ENCODE measurements at places on chromosomes 12 and 14.

DNA sequence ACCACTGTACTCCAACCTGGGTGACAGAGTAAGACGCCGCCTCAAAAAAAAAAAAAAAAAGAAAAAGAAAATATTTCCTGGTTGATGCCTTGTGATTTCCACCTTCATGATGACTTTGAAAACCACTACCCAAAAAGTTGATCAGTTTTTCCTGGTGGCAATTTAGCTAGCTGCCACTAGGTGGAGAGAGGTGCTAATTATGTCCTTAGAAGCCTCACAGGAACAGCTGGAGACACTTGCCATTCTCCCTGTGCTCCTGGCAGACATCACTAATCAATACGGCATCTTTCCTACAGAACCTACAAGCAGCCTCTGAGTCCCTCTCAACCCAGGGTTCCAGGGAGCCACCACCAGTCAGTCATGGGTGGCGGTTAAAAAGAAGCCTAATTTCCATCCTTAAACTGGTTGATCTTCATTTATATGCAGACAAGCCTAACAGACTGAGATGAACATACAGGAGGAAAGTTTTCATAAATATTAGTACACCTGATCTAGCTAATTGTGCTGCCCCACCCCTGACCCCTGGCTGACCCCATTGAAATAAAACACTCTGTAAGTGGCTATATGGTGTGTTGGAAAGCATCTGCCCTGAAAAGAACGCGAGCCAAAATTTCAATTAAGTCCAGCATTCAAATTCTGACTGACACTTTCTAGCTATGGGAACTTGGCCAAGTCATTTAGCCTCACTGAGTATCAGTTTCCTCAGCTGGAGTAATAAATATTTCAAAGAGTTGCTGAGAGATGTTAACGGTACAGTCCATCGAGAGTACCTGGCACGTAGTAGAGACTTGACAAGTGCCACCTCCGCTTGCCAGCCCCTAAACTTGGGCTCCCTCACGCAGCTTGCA lies 6.2 kb upstream of the OAS1 start:
- DNase-seq: peak; percentile 65

DNA sequence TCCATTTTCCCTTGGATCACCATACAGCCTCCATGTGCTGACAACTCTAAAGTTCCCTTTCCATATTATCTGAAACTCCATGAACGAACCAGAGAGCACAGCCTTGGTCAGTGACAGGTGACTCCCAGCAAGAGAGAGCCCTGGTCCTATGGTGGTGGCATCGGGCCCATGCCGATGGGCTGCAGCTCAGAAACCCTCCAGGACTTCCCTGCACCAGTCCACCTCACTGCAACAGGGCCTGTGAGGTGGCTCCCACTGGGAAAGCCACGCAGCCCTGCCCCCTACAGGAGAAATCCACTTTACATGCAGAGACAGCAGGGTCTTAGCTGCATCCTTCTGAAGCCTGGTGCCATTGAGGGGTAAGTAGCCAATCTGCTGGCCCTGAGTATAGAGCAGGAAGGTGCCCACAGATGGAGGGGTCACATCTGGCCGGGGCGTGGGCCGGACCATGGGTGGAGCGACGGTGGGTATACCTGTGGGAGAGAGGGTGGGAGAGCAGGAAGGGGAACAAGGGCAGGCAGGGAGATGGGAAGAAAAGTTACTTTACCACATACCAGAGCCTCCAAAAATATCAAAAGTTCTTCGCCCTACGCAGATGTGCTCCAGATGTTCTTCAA lies 24.7 kb downstream of the RTRAF start:
- peak; percentile 39 for DNase-seq

GRCh38 chr12:40834321-40834720 lies 142.1 kb downstream of the CNTN1 start:
- DNase-seq: no peak

DNA sequence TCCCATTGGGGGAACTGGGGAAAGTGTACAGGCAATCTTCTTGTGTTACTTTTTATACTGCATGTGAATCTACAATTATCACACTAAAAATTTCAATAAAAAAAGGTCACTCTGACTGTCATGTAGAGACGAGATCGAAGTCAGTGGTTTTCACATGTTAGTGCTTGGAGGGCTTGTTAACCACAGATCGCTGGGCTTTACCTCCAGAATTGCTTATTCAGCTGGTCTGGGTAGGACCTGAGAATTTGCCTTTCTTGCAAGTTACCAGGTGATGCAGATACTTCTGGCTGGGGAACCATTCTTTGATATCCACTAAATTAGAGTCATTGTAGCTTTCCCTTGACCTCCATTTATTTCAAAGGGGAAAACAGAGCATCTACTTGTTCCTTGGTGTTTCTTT lies 62.8 kb upstream of the SLC38A4 start:
- DNase-seq: no peak

- no peak for DNase-seq
These were observed 4.0 kb downstream of the LMNTD1 start for GRCh38 chr12:25549120-25549519.

- DNase-seq: no peak
These were observed 75.9 kb downstream of the TMEM121 start for GRCh38 chr14:105602243-105602750.
